ENCODE measurements at places on chromosomes 4 and X.

- no peak for DNase-seq
These were observed 15.6 kb downstream of the SRPX2 start for GRCh38 chrX:100659431-100660137.

DNA sequence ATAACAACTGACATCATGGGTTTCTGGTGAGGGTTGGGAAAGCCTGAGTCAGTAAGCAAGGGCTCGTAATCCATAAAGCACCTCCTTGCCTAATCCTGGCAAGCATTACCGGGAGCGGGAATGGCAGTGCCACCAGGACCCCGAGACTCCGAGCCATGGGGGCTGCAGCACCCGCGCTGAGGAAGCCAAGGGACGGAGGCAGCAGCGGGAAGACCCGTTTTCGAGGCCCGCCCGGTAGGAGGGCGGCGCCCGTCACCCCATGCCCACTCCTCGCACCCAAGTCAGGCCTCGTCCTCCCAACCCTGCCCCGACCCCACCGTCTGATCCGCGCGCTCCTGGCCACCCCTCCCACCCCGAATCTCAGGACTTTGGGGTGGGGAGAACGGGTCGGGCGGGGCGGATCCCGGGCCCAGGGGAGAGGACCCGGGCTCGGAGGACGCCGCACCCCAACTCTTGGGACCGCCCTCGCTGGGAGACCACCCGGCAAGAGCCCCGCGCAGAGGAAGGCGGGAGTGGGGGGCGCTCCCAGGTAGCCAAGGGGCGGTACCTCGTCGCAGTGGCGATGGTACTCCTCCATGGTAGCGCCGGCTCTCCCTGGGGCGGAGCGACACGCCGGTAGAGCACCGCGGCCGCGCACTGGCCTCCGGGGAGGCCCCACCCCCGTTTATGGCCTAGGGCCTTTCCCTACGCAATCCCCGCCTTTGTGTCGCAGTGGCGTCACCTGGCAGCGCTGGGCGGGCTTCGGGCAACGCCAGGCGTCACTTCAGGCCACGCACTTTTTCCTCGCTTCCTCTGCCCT, at the start of gene DYNLT3:
DYNLT3 (minus strand) TSS at position 638 of the 799 bp plus-strand sequence; CDS start at position 577, 61 bp downstream.
- DNase-seq: peak; percentile 72

DNA sequence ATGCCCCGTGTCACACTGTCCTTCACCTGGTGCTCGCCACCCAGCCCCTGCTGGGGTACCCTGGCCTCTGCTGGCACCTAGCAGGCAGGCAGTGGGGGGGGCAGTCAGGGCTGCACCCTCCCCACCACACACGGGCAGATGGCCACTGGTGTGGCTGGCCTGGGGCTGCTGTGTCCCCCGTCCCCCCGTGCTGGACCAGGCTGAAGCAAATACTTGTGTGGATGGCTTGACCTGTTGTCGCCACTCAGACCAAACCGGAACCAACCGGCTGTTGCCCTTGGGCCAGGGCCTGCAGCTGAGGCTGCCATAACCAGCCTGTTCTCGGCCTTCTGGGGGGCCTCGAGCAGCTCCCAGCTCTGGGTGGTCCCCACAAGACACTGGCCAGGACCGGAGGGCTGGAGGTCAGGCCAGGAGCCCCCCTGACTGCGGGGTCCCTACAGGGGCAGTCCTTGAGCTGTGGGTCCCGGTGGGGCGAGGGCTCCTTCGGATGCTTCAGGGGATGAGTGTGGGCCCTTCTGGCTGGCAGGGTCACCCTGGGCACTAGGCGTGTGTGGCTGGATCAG, 4.3 kb downstream of the FGFR3 start:
- no peak for DNase-seq

GRCh38 chr4:5543681-5544080, 164.7 kb downstream of the EVC2 start:
- no peak for DNase-seq

DNA sequence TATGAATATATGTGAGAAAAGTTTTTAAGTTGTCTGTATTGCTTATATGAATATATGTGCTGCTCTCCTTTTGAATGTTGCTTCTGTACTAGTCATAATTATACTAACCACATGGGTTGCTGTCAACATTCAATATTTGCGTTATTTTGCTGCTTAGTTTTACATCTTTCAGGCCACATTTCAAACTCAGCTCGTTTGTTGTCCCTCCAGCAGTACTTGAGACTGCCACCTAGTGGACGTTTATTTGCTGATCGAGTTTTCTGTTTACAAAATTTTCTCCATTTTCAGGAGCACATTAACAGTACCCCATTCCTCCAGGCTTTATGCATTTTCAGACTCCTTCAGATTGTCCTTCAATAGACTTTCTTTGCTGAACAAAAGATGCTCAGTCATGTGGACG, 75.8 kb downstream of the NUDT11 start:
- peak; percentile 51 for DNase-seq

DNA sequence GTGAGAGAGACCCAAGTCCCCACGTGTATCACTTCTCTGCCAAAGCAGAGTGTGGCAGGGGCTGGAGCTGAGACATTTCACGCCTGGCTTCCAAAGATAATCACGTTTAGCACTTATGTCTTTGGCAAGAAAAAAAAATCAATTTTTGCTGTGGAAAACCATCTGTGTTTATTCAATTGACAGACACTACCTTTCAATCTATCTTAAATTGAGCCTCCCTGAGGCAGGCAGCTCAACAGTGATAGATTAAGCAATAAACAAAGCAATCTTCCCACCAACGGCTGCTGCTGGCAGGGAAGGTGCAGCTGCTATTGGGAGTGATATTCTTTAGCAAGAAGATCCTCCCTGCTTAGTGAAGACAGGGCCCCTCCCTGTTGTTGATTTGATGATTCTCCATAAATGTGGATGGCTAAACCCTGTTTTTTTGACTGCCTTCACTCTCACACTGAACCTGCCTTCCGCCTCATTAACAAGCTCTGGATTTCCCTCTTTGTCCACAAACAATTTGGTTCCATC, 11.6 kb upstream of the MAGEB17 start:
- no peak for DNase-seq

DNA sequence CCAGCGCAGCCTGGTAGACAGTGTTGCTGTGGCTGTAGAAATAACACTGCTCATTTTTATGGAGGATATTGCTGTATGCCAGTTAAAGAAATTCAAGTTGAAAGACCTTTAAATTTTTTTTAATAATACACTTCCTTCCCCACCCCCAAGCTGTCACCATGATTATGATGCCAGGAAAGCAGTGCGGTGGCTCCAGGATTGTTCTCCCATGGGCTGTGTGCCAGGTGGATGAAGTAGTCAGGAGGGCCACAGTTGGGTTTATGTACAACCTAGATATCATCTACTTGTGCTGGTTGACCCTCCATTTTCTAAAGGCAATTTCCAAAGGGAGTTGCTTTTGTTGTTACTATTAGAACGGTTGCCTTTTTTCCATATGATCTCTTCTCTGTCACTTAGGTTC, 136.6 kb downstream of the AFF1 start:
- no peak for DNase-seq

DNA sequence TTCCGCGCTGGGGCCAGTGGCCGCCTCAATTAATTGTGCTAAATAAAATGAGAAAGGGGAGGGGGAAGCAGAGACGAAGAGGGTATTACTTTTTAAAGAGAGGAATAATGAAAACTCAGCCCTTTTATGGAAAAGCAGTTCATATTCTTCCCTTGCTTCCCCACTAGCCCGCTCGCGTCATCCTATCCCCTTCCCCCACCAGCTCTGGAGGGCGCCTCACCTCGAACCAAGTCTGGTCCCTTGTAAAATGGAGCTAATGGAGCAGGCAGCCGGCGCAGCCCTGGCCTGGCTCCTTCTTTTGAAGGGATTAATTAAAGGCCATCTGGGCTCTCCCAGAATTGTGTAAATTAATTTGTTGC, 511 bp upstream of the NKX6-1 start:
- no peak for DNase-seq

DNA sequence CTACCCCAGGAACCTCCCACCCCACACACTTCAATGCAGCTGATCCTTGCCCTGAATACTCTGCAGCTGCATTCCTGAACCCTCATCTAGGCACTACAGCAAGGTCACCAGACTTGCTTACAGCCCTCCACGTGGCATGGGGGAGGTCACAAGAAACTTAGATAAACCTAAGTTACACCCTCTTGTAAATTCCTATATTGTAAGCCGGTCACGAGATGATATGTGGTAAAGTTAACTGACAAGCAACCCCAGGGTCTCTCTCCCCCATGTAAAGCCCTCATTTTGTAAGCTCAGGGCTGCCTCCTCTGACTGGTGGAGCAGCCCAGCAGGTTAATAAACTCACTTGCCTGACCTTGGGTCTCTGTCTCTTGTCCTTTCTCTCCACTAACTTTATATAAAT, 570.7 kb downstream of the PCDH7 start:
- no peak for DNase-seq

DNA sequence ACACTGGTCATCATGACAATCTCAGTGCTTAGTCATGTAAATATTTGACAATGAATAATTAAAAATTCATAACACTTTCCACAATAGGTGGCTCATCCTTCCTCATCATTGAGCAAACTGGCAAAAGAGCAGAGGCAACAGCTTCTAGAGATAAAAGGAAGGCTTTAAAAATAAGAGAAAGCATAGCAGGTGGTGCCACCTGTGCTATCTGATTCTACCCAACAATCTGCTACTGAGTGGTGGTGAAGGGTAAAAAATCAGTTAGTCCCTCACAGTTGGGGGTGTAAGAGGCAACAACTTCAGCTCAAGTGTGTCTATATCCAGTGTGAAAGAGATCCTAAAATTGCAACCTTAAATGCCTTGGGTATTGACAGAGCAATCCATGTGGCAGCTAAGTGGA, 280.1 kb upstream of the PPARGC1A start:
- no peak for DNase-seq

DNA sequence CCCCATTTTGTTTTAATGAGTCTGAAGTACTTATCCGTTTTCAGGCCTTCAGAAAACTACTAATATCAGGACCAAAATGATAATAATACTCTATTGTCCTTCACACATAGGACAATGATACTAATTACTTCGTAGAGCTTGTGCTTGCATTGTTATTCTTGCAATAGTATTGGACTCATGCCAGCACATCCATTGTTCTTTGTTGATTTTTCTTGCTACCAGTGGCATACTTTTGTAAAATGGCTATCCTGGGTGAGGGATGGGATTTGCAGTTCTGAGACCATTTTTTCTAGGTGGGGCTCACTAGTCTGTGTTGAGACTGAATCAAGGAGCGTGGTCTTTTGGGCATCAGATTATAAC, 195.3 kb downstream of the MAML3 start:
- DNase-seq: peak; percentile 40

DNA sequence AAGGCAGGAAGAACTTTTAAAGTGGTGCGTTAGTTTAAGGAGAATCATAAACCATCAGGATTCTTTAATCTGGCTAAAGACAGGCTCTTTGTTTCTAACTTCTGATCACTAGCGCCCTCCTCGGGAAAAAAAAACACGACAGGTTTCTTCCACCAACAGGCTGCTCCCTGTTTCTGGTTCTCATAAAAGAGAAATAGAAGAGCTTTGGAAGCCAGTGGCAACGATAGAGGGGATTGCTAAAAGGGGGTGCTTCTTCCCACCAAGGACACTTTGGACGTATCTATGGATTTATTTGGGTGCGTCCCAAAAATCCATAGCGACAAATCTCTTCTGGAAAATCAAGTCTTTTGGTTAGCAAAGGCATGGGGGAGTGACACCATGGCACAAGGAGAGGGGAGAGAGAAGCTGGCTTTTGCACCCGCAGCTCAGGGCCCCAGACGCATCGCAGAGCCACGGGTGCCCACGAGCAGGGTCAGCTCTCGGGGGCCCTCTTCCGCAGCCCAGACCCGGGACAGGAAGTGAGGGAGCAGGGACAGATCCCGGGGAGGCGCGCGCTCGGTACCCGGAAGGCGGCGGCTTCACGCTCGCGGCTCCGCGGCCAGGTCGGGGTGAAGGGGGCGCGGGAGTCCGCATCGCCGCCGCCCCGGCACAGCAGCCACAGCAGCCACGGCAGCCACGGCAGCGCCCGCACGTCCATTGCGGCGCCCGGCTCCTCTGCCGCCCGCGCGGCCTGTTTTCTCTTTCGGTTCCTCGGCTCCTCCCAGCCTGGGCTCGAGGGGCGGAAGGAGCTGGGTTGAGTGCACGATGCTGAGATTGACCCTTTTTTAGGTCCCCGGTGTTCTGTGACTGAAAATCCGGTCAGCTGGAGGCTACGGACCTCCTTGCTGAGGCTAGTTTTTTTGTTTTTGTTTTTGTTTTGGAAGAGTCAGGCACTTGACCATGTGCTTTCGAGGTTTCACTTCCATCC, at the start of gene CTSO:
CTSO (minus strand) TSS at position 716 of the 967 bp plus-strand sequence; CDS start at position 697, 19 bp downstream.
- peak; percentile 90 for DNase-seq

GRCh38 chr4:115865736-115866135, 752.3 kb upstream of the NDST4 start:
- DNase-seq: no peak

DNA sequence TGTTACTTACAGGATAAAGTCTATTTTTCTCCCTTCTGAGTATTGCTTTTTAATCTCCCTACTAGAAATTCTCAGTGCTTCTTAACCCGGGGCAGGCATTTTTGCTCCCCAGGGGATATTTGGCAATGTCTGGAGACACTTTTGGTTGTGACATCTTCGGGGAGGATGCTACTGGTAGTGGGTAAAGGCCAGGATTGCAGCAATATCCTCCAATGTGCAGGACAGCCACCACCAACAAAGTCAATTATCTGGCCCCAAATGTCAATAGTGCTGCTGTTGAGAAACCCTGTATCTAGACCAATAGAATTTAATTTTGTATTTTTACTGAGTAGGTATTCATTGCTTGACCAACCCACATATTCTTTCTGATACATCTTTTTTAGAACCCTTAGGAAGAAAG, 669.5 kb upstream of the MAGEB2 start:
- DNase-seq: no peak

- DNase-seq: no peak
These were observed 93.2 kb downstream of the SHOX start for GRCh38 chrX:723781-724180.

DNA sequence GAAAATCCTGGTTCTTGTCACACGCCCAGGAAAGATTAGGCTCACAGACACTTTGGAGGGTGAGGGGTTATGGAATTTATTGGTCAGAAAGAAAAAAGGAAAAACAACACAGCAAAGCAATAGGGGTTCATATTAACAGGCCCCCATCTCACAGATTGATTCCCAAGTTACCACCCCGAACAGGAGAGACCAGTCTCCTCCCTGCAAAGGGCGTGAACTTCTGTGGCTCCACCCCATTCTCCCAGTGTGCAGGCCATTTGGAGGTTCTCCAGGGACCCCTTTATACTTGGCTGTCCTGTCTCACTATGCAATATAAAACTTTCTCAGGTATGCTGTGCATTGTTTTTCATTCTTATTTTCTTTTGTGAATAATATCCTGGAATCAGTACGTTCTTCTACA, 7.4 kb downstream of the FGF2 start:
- no peak for DNase-seq

DNA sequence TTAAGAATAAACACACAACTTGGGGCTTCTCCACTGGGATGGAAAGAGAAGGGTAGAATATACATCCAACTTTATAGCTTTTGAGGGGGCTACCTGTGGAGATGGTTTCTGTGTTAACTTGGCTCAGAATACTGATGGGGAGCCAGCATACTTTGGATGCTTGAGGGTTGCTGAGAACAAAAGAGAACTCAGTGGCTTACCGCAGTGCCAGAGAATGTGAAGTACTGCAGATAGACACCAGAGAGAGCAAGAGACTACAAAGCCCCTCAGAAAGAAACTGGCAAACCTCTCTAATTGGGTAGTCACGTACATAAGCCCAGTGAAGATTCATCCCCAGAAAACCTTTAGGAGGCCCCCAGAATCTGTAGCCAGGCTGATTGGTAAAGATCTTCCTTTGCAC, 214.4 kb downstream of the DCHS2 start:
- DNase-seq: no peak

- no peak for DNase-seq
These were observed 420.1 kb upstream of the INTU start for GRCh38 chr4:127212701-127213100.

GRCh38 chr4:74997948-74998729, 65.2 kb downstream of the PARM1 start:
- DNase-seq: no peak

GRCh38 chrX:67718926-67719325, 175.1 kb downstream of the AR start:
- no peak for DNase-seq
